Right atrium auricular region (tissue), 2 donors: ENCODE measurements at places on chromosomes 1 and 21.

DNA sequence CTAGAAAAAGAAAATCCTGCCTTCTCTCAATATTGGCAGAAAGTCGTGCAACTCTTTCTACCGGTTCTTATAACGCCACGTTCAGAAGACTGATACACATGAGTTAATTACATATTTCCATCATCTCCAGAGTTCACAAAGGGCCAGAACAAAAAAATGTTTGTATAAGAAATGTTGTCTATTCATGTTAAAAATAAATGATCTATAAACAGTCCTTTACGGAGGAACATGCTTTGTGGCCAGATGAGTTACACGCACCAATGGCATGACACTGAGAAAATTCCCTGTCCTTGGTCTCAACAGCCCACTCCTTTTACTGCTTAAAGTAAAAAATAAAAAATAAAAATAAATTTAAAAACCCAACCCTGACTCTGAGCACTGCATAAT lies 29.5 kb downstream of the C2CD2 start:
- DNase-seq: no peak

- no peak for DNase-seq
Measured at GRCh38 chr1:106360252-106360651, 696.2 kb upstream of the PRMT6 start.

- no peak for DNase-seq
Measured at GRCh38 chr1:58158506-58159433, 387.8 kb downstream of the OMA1 start.

DNA sequence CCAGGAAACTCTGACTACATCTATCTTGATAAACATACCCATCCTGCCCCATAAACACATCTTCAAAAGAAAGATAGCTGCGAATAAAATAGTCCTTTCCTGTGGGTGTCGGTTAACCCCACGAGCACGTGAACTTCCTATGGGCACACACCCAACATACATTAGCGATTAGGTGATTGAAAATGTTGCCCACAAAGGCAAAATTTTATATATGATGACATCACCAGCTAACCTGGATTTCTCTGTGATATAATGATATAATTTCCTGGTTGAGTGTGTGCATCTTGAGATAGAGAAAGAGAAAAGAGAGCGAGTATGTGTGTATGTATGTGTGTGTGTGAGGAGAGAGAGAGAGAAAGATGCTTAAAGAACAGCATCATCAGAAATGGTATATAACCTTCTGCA lies 296.1 kb downstream of the PTPRC start:
- no peak for DNase-seq

DNA sequence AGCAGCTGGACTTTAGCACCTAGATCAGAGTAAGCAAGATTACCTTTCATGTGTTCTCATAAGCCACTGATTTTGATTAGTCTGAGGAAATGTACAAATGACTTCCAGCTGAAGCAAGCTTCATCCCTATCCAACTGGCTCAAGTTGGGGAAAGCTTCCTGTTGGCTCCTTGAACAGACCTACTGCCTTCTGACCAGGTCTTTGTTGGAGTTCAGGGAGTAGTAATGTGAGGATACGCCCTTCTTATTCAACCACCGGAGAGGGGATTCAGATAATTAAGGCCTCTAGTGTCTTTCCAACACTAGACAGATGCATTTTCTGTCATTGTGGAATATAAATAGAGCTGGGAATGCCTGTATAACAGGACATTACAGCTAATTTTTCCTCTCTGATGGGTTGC lies 268.9 kb downstream of the TGFB2 start:
- DNase-seq: no peak

GRCh38 chr21:34367320-34367935 lies 3.6 kb downstream of the KCNE2 start:
- DNase-seq: no peak

DNA sequence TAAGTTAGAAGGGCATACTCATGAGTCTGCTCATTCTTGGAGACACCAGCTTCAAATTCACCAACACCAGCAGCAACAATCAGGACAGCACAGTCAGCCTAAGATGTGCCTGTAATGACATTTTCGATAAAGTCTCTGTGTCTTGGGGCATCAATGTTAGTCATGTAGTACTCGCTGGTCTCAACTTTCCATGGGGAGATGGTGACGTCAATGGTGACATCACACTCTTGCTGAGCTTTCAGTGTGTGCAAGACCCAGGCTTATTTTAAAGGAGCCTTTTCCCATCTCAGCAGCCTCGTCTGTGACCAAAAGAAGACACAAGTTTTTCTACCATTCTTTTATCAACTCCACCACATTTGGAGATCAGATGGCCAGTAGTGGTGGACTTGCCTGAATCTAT lies 75.5 kb downstream of the SERINC2 start:
- DNase-seq: no peak

- DNase-seq: peak; percentile 49
Measured at GRCh38 chr1:30325085-30325935, 398.1 kb downstream of the MATN1 start.

DNA sequence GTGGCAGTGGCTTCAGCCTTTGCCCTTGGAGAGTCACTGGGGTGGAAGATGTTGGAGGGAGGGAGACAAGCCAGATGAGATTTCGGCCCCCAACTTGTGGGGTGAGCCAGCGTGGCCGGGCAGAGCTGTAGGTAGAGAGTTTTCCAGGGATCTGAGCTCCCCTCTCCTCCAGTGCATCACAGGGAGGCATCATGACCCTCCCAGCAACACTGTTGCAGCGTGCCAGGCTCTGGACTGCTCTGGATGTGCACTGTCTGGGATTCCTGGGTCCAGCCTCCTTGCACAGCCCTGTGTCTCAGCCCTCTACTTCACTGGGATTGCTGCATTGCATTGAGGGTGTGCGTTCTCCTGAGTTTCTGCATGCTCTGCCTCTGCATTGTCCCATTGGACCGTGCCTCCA lies 8.9 kb downstream of the PTPRU start:
- DNase-seq: no peak

- DNase-seq: no peak
Measured at GRCh38 chr1:204377800-204378668, 18.3 kb upstream of the PLEKHA6 start.

DNA sequence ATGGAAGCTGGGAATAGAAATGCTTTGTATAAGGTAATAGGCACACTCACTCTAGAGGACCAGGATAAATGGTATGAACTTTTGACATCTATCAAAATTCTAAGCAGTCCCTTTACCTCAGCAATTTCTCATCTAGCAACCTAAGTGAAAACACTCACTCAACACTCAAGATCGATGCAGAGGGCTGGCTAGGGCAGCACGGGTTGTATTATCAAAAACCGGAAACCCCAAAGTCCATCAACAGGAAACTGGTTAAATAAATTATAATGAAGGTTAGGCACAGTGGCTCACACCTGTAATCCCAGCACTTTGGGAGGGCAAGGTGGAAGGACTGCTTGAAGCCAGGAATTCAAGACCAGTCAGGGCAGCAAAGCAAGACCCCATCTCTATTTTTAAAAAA lies 9.4 kb downstream of the USP48 start:
- no peak for DNase-seq

DNA sequence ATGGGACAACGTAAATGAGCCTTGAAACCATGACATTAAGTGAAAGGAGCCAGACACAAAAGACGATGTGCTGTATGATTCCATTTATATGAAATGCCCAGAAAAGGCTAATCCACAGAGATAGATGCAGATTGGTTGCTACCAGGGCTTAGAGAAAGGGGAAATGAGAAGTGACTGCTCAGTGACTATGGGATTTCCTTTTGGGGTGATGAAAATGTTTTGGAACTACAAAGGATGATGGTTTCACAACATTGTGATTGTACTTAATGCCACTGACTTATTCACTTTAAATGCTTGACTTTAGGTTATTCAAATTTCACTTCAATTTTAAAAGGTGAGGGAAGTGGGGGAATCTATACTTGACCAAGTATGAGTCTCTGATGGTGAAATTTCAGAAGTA lies 414.3 kb downstream of the SETD4 start:
- no peak for DNase-seq

- DNase-seq: no peak
Measured at GRCh38 chr1:203517426-203518110, 23.6 kb downstream of the OPTC start.

DNA sequence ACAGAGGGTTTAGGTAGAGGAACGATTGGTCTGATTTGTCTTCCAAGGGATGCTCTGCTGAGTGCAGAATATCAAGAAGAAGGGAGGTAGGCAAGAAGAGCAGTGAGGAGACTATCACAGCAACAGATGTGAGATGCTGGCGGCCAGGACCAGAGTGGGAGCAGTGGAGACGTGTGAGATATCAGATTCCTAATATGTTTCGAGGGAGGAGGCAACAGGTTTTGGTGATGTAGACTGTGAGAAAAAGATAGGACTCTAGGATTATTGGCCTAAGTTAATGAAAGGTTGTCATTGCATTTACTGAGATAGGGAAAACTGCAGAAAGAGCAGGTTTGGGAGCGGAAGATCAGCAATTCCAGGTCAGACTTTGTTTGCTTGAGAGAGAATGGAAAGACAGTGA lies 182.9 kb downstream of the FMN2 start:
- no peak for DNase-seq

GRCh38 chr1:160708118-160708517 lies 3.5 kb downstream of the CD48 start:
- no peak for DNase-seq

- DNase-seq: no peak
Measured at GRCh38 chr1:151143057-151143435, 3.4 kb downstream of the SEMA6C start.

- DNase-seq: no peak
Measured at GRCh38 chr1:161038523-161039153, at the start of gene TSTD1. Gene TSTD1 (minus strand): TSS chr1:161038964. CDS start chr1:161038889, 75 bp downstream.

DNA sequence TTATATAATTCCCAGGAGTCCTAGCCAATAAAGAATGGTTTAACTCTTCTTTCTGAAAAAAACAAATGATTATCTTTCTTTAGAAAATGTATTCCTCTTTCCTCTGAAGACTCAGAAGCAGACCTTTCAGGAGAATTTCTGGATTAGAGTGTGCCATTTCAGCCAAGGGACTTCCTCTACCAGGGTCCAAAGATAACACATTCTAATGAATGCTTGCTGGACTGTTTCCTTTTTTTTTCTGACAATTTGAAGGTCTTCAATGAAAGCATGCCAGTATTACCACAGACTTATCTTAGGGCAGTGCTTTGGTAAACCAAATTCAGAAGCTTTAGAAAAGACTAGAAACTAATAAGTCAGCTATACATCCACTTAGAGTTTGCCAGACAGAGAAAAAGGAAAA lies 80.5 kb downstream of the RERE start:
- no peak for DNase-seq

DNA sequence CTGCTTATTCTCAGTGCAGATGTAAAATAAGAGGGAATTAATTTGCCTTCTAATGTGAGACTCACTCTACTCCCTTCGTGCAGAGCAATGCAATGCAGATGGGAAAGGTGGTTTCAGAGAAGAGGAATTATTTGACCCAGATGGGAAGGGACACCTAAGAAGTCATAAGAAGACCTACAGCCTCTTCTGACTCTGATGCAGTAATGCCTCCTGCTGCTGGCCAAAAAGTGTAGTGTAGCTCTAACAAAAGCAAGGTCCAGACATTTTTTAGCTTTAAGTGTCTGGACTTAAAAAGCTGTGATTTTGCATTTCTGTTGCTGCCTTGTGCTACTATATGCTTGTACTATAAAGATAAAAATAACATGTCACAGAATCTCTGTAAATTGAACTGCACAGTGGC lies 501.4 kb downstream of the TTLL7 start:
- DNase-seq: no peak

GRCh38 chr1:211710566-211711314 lies 35.3 kb upstream of the NEK2 start:
- no peak for DNase-seq

- peak; percentile 92 for DNase-seq
Measured at GRCh38 chr1:37945743-37946702, 830 bp downstream of the INPP5B start.

DNA sequence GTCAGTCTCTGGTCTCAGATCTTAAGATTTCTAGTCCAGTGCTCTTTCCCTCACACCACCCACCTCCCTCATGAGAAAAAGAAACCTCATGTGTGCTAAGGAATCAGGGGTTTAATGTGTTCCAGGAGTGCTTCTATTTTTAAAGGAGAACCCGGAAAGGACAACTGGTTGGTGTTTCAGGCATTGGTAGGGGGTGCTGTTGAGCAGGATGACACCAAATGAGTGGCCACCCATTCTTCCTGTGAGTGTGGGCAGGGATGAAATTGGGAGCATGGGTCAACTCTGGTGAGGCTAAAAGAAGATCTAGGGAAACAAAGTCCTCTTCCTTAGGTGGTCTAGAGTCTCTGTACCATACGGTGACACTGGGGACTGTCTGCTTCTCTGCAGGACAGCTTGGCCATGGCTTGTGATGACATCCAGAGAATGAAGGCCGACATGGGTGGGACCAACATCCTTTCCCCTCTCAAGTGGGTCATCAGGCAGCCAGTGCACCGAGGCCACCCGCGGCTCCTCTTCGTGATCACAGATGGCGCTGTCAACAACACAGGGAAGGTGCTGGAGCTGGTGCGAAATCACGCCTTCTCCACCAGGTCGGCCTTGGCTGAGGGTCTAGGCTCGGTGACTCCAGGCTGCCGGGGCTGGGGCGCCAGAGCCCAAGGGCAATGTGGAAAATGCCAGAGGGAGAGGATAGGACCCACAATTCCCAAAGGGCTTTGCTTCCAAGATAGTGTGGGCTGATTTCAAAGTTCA lies 39.3 kb downstream of the VWA5B1 start:
- DNase-seq: no peak

DNA sequence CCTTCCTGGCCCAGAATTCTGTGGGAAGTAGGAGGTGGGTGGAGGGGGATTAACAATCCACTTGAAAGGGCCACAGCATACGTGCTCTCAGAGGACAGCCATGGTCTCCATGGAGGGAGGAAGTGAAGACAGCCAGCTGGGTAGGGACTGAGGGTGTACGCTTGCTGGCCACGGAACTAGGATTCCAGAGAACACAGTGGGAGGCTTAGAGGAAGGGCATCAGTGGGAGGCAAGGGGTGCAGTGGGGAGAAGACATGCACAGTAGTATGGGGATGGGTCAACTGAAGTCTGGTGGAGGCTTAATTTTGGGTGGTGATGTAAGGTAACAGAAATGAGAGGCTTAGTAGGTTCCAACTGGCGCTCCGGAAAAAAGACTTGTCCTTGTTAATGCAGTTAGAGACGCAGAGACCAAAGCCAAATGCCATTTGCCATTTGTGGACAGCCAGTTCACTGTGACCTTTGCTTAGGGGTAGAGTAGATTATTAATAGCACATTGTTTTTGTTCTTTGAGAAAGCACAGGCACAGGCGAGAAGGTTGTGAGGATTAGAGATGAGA lies 103.0 kb downstream of the ZSCAN20 start:
- DNase-seq: no peak

DNA sequence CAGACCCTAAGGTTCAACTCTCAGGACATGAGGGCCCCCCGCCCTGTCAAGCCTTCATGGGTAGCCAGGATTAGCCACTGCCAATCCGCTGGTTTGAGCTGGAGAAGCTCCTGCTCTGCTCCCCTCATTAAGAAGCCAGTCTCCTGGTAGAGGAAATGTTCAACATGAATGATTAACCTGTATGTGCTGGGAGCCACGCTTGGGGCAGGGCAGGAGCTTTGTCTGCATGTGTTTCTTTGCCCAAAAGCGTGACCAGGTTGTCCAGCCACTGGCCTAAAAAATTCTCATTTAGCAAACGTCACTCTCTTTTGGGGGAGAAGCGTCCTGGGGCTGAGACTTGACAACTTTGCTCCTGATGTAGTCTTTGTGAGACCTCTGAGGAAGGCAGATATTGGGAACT lies 96.5 kb downstream of the RRAGC start:
- DNase-seq: no peak

- DNase-seq: no peak
Measured at GRCh38 chr21:32135401-32136363, 143.2 kb downstream of the MIS18A start.
